Central memory CD4-positive, alpha-beta T cell (primary cell): ENCODE measurements at places on chromosomes 7 and 10.

DNA sequence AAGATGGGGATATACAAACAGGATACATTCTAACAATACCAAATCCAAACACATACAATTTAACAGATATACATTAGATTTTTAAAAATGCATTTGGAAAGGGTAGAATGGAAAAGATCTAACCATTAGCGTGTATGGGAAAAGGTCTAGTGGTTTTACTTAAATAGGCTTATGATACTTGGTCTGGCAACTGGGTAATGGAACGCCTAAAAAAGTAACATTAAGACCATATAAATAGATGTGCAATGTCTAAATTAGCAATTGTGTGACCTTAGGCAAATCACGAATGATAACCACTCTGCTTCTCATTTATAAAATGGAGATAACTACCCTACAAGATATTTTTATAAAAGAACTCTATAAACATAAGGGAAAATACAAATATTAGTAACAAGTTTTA, 135.2 kb downstream of the CNOT4 start:
- no peak for DNase-seq

DNA sequence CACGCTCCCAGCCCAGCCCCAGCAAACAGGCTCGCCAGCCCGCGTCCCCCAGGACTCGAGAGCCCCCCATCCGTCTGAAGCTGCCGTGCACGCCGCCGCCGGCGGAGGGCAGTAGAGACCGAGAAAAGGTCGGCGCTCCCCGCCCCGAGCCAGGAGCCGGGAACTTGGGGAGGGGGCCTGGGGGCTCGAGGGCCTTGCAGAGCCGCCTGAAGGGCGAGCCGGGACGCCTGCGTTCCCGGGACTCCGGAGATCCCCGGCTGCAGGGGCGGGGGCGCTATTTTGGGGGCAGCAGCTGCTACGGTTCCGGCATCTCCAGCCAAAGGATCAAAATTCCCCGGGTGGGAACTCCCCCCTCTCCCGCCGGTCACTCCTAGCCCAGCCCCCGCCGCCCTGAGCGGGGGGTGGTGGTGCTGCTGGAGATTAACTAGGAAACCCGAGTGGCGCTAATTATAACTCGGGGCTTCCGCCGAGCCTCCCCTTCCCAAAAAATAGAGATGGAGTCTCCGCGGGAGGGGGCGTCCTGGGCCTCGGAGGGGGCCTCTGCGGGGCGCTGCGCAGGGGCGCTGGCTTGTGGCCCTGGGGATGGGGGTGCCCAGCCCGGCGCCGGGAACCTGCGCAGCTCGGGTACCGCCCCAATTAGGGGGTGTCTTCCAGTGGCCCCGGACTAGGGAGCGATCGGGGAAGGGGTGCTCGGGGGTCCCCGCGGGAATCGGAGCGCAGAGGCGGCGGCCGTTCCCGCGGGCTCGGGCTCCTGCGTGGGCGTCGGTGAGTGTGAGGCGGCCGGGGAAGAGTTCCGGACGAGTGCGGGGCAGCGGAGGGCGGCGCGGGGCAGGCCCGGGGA, 608 bp downstream of the ACHE start:
- no peak for DNase-seq

DNA sequence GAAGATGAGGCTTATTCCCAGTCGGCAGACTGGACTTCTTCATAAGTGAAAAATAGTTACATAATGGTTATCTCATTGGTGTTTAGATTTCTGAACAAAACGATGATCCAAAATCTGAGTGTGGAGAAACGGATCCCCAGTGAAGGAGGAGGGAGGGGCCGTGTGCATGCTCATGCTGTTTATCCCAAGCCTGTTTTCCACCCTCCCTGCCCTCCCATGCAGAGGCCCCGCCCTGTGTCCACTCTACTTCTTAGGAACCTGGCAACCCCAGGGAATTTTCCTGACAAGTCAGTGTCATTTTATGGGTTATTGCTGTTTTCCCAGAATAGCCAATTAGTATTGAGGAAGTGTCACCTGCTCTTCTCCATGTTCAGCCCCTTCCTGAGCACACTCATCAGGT, 174.0 kb downstream of the CELF2 start:
- DNase-seq = no peak

DNA sequence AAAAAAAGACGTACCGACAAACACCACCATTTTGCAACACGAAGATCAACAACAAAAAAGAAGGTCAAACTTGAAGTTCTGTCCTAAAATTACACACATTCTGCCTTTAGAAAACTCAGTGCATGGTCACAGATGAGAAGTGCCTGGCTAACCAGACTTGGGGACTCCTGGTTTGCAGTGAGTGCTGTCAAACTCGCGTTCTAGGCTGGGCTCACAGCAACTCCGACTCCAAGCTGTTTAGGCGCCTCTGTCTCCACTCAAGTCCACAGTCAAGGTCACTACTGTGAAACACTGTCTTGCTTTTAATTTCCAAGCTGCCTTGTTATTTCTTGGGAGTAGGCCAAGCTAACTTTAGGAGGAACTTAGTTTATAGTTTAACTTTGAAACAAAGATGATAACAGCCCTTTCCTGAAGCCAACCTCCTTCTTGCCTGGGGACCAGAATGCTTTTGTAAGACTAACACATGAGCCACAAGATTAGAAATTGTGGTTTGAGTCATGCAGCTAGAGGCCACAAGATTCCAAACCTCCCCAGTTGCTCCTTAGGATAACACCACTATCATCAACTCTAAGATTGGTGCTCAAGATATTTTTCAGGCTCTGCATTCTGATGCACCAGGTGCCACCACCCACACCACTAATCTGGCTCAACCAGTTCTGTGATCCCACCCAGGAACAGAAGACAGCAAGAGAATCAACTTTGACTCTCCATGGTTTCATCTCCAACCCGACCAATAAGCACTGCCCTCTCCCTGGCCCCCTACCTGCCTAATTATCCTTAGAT, 1.1 kb upstream of the DNAAF5 start:
- DNase-seq = no peak

DNA sequence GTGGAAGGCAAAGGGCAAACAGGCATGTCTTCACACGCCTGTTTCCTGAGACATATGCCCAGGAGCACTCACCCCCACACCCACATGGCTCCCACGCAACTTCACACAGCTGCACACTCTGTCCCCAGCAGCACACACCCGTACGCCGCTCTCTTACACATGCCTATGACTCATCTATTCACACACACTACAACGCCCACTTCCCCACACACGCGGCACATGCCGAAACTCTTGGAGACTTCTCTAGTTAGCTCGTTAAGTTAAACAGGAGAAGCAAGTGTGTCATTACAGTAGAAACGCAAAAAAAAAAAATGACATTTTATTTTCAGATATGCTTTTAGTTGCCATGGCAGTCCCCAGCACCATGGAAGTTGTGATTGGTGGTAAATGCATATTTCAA, 6.7 kb downstream of the CALN1 start:
- no peak for DNase-seq

- DNase-seq = no peak
Measured at GRCh38 chr7:31059551-31059950, 7.4 kb downstream of the ADCYAP1R1 start.

GRCh38 chr7:138835087-138835486, 37.1 kb upstream of the ATP6V0A4 start:
- DNase-seq = no peak

- DNase-seq = no peak
Measured at GRCh38 chr7:31910191-31910590, 160.0 kb downstream of the PDE1C start.
